ENCODE measurements at places on chromosomes 5 and 9.

- DNase-seq, result no peak
Measured at GRCh38 chr5:102975457-102976182, 144.3 kb downstream of the GIN1 start.

DNA sequence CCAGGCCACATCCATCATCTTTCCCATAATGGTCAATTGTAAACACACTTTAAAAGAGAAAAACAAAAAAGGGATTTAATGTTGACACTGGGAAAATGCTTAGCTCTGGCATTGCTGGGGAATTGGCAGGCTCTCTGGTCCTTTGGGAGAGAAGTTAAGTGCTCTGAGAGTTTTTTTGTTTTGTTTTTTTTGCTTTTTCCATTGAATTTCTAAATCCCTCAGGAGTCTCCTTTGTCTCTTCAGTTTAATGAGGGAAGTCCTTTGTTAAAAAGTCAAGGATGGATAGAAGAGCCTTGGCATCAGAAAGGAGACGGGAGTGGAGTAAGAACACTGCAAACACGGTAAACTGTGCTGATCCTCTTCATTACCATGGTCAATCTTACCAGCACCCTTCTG is 7.1 kb upstream of the HAND1 start:
- DNase-seq, result no peak

DNA sequence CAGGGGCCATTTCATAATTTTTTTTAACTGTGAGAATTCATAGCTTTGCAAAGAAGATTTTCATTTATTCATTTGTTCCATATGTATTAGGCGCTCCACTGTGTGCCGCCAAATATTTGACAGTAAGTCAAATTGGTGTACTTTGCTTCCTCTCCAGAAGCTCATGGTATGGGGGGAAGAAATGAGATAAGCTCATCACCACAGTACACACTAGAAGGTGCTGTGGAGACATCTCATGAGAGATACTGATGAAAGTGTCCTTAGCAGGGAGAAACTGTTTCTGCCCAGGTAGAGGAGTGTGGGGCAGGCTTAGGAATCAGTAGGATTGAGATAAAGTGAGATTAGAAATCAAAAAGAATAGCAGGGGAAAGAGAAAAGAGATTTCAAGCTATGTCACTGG is 136.2 kb downstream of the CDH6 start:
- DNase-seq, result no peak

GRCh38 chr5:117454716-117455212 is 880.1 kb upstream of the SEMA6A start:
- peak; percentile 14 for DNase-seq

- no peak for DNase-seq
Measured at GRCh38 chr9:136239983-136240330, 5.7 kb downstream of the QSOX2 start.
